Esophagus muscularis mucosa (tissue), 4 donors: ENCODE measurements at places on chromosomes 3 and 15.

- no peak for DNase-seq
Observed at GRCh38 chr3:23913873-23914743, 2.7 kb downstream of the NKIRAS1 start.

- DNase-seq = no peak
Observed at GRCh38 chr3:132507657-132508056, 89.4 kb upstream of the ACKR4 start.

DNA sequence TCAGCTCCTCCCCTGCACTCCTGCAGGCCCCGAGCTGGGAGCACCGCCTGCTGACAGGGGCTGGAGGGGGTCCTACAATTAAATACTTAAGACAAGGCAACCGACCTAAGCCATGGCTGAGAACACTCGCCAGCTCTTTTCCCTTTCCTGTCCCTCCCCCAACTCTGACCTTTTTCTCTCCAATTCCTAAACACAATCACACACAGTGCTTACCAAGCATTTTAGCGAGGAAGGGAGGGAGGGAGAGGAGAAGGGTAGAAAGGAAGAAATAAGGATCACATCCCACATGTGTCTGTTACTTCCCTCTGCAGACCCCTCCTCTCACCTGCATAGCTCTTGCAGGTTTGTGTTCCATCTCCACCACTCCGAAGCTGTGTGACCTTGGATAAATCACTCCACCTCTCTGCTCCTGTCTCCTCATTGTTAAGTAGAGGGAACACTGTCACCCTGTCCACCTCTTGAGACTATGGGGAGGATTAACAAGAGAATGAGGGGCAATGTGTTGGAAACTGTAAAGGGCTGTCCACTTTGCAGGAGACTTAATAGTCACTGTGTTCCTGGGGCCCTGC, 63.6 kb downstream of the CYP11A1 start:
- DNase-seq = no peak

- no peak for DNase-seq
Observed at GRCh38 chr3:16944356-16944755, 59.6 kb downstream of the PLCL2 start.

GRCh38 chr3:170475092-170475685, 56.5 kb downstream of the CLDN11 start:
- DNase-seq = no peak

GRCh38 chr3:111547631-111548030, 5.6 kb downstream of the CD96 start:
- DNase-seq = no peak

GRCh38 chr3:48709051-48709461, 8.0 kb downstream of the IP6K2 start:
- no peak for DNase-seq

- DNase-seq = no peak
Observed at GRCh38 chr3:189309400-189309975, 137.7 kb downstream of the TPRG1 start.

DNA sequence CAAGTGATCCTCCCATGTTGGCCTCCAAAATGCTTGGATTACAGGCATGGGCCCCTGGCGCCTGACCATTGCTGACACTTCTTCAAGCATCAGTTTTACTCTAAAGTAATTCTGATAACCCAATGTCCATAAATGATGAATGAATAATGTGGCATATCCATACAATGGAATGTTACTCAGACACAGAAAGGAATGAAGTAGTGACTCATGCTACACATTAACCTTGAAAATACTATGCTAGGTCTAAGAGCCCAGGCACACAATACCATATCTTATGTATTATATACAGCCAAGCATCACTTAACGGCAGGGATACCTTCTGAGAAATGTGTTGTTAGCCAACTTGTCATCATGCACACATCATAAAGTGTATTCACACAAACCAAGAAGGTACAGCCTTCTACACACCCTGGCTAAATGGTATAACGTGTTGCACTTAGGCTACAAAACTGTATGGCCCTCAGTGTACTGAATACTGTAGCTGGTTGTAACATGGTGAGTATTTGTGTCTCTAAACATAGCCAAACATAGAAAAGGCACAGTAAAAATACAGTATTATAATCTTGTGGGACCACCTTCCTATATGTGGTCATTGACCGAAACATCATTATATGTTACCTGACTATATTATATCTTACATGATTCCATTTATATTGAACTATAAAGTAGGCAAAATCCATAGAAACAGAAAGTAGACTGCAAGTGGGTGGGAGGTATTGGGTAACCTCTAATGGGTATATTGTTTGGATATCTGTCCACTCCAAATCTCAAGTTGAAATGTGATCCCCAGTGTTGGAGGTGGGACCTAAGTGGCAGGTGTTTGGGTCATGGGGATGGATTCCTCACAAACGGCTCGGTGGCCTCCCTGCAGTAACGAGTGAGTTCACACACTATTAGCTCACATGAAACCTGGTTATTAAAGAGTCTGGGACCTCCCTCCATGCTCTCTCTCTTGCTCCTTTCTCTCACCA, 31.4 kb downstream of the MKRN2 start:
- DNase-seq = no peak

DNA sequence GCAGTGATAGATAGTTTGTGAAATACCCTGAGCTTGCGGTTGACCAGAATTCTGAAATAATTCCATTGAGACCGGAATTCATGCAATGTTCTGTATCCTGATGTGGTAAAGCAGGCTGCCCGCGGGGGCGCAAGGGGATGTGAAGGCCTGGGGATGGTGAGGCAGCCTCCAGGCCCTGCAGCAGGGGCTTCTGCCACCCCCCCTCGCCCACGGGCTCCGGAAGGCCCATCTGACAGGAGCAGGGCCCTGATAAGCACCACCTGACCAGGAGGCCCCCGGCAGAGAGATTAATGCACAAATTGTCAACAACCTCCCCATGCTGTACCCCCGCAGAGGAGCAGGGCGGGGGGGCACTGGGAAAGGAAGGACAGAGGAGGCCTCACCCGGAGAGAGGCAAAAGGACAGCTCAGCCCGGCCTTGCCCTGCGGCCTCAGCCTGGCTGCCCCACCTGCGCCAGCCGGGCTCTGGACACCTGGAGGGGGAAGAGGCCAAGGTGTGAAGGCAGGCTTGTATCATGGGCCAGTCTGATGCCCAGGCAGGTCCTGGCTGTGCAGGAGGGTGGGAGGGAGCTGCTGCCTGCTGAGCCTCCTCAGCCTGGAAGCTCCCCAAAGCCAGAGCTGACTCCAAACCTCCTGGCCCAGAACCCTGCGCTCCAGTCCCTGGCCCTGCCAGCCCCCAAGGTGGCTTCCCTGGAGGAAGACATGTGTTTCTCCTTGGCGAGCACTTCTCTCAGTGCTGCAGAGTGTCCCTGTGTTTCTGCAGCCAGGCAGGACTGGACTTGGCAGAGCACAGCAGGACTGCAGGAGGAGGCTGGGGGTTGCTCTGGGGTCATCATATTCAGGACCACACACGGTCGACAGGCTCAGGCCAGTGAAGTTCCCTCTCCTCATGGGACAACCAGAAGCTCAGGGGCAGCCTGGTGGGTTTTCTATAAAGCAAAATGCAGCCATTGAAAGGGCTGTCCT, 46.5 kb downstream of the RPN1 start:
- DNase-seq = no peak

DNA sequence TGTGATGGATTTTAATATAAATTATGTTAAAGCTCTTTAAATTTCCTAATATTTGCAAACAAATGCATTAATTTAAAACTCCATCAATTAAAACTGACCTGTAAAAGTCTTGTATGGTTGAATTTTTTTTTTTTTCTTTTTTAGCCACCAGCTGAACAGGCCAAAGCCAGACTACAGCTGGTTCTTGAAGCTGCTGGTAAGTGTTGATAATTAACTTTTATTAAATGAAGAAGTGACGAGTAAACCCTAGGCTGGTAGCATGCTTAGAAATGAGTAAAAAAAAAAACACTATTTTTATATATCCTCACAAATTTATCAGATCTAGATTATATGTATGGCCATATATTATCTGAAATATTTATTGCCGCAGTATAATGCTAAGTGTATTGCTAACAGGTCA, 216.3 kb upstream of the MLF1 start:
- no peak for DNase-seq

DNA sequence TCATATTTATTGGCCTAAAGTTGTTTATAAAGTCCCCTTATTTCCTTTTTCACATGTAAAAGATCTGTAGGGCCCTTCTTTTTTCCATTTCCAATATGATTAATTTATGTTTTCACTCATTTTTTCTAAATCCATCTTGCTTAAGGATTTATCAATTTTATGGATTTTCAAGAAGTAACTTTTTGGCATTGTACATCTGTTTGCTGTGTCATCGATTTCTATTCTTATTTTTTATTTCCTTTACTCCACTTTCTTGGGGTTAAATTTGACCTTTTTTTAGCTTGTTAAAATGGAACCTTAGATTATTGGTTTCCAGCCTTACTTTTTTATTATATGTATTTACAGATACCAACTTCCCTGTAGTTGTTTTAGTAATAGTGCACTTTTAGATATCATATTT, 207.9 kb downstream of the LRTM1 start:
- no peak for DNase-seq

GRCh38 chr3:99167071-99167470, 265.6 kb upstream of the DCBLD2 start:
- DNase-seq = no peak

- no peak for DNase-seq
Observed at GRCh38 chr15:48751595-48751994, 59.3 kb downstream of the CEP152 start.

DNA sequence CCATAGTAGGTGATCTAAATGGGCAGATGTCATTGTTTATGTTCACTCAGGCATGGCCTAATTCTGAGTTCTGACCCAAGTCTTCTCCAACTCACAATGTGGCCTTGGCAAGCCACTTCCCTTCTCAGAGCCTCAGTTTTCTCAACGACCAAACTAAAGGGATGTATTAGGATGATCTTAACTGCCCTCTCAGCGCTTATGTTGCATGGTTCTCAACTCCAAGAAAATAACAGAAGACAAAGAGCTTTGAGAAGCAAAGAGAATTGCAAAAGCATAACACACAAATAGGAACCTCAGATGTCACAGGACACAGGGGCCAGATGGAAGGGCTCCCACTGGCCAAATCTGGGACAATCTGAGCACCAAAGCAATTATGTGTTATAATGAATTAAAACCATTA, 8.6 kb downstream of the RHCG start:
- DNase-seq = no peak

DNA sequence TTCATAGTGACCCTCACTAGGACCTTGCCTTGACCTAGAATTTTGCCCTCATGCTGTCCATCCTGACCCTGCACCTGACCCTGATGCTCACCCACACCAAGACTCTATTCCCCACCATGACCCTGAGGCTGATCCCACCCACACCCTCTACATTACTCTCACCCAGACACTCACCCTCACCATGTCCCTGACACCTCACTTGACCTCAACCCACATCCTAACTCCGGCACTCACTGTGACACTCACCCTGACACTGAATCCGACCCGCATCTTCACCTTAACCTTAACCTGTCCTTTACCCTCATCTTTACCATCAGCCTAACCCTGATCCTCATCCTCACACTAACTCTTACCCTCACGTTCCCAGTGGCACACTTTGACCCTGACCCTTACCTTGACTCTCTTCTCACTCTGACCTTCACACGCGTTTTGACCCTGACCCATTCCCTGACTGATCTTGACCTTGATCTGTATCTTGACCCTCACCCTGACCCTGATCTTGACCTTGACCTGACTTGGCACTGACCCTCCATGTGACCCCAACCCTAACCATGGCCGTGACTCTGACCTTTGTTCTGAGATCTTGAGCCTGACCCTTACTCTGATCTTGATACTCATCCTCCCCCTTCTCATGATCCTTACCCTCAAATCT, 22.2 kb upstream of the SLC25A26 start:
- DNase-seq = peak; percentile 87

- no peak for DNase-seq
Observed at GRCh38 chr3:82891028-82891427, 1129.6 kb upstream of the GBE1 start.

DNA sequence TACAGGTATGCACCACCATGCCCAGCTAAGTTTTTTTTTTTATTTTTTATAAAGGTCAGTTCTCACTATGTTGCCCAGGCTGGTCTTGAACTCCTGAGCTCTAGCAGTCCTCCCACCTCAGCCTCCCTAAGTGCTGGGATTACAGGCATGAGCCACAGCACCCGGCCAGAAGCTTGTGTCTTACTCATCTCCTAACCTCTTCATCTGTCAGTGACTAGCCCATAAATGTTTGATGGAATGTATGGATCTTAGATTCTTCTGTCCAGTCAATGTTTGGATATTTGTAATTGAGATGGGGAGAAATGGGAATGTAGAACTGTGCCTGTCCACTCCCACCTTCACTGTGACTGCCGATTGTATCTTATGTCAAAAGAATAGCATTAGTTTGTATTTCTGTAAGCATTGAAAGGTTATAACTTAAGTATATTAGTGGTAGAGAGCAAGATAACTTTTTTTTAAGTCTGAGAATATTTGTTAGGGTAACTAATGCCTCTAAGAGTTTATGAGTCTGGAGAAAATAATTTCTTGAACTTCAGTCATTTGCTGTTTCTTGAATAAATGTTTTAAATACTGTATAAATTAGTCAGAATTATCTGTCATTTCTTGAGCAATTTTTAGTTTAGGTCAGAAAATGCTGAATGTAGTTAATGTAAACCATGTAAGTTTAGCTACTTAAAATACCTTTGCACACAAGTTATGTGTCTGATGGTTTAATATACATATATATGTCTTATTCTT, 215.3 kb upstream of the CGNL1 start:
- no peak for DNase-seq
